Activated effector memory CD4-positive, alpha-beta T cell treated with Interleukin-2 at 50 U/mL for 16 hours (primary cell): ENCODE measurements at places on chromosomes 7 and 10.

GRCh38 chr10:6497620-6498019 is 82.5 kb downstream of the PRKCQ start:
- DNase-seq: no peak

GRCh38 chr10:79237454-79238157 is 109.7 kb upstream of the PPIF start:
- no peak for DNase-seq

DNA sequence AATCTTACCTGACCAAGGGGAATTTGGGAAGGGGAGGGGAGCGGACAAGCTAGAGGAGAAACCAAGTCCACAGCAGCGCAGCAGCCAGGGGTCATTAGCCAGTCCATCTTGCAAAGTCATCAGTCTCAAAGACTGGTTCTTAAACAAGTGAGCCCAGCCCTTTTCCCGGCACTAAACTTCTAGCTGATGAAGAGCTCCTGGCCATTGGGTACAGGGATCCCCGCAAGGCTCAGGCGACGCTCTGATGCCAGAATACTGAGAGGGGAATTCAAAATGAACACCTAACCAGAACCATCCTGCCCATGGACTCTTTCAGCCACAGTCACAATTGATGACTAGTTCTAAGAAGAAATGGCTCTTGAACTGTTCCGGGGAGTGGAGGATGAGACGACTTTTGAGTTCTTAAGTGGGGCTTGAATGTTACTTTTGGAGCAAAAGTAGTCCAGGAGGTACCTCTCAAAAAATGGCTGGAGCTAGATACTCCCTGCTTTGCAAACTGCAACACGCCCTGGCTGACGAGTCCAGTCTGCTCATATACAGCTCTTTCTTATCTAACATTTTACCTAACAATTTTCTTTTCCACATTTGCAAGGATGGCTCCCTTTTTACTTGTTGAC is 2.5 kb upstream of the TWIST1 start:
- no peak for DNase-seq

GRCh38 chr7:70439651-70440050 is 692.3 kb upstream of the GALNT17 start:
- DNase-seq: no peak

DNA sequence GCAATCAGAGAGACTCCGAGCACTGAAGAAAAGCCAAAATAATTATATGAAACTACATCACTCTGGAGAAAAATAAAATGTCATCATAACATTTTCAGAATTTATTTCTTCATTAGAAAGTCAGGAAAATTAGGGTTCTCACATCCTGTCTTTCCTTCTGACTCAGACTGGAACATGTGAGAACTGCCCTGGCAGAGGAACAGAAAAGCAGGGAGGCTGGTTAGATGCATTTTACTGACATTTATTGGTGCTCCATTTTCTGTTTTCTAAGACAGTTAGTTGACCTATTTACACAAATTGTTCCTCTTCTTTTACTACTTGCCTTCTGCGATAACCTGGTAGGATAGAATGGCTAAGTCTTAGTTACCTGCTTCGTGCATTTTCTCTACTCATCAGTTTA is 58.6 kb upstream of the ANK3 start:
- no peak for DNase-seq

DNA sequence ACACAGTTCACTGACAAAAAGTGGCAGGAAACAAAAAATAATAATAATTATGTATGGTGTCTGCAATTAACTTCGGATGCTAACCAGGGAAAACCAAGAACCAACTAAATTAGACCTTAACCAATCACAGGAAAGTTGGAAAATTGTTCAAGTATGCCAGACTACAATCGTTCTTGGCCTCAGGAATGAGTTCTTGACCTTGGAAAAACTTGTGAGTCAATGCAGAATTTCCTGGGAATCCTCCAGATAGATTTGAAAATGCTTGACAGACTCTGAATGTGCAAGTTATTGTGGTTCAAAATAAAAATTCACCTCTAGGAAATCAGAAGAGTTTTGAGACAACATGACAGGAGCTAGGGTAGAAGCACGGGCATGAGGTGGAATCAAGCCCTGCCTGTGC is 171.5 kb downstream of the C7orf25 start:
- DNase-seq: no peak

DNA sequence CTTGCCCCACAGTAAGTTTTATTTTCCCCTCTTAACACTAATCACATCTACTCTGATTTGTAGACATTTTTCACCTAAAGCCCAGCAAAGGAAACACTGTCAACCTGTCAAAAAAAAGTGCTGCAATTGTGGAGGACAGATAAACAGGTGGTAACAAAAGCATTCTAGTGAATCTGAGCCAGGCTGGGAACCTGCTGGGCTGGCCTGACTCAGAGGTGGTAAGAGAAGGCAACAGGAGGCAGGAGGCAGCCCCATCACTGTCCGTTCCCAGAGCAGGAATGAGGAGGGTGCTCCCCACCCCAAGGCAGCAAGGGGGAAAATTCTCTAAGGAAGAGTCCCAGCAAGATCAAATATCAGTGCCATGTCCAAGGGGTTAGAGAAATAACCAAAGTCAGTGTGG is 19.5 kb upstream of the HERPUD2 start:
- DNase-seq: no peak

GRCh38 chr10:12792889-12793556 is 208.5 kb downstream of the CCDC3 start:
- DNase-seq: no peak

GRCh38 chr10:285216-285615 is 150.0 kb downstream of the ZMYND11 start:
- no peak for DNase-seq

DNA sequence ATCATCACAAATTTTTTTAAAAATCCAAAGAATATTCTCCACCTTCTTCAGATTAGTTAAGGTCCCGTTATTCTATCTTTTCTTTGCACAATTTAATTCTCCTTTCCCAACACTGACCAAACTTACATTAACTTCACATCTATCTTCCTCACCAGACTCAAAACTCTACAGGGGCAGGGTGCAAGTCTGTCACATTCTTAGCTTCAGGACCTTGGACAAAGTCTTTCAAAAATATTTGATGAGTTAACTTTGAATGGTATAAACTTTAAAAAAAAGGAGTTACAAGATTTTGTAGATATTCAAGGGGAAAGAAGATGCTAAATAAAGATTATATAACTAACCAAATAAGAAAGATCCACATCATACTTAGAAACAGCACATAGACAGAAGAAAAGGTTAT is 132.7 kb downstream of the ZNF438 start:
- DNase-seq: no peak
